ENCODE measurements at places on chromosomes 12 and 14.

GRCh38 chr14:34981743-34982420 is 910 bp upstream of the SRP54 start:
- DNase-seq, result peak; percentile 20

GRCh38 chr12:53601296-53601847 is 24.8 kb downstream of the ATF7 start:
- no peak for DNase-seq

DNA sequence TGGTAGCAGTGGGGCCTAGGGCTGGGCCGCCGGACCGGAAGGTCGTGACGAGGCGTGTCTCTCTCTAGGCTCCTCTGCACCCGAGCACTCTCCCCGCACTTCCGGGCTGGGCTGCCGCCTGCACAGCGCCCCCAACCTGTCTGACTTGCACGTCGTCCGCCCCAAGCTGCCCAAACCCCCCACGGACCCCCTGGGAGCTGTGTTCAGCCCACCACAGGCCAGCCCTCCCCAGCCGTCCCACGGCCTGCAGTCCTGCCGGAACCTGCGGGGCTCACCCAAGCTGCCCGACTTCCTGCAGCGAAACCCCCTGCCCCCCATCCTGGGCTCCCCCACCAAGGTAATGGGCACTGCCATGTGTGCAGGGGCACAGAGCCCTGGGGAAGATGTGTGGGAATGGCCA is 13.3 kb upstream of the PUS1 start:
- no peak for DNase-seq

GRCh38 chr14:34472706-34473279 is 10.8 kb upstream of the SPTSSA start:
- no peak for DNase-seq

GRCh38 chr14:77221241-77221871 is 39.8 kb downstream of the TMEM63C start:
- no peak for DNase-seq

GRCh38 chr12:81492131-81492720 is 266.9 kb downstream of the PPFIA2 start:
- DNase-seq, result no peak

DNA sequence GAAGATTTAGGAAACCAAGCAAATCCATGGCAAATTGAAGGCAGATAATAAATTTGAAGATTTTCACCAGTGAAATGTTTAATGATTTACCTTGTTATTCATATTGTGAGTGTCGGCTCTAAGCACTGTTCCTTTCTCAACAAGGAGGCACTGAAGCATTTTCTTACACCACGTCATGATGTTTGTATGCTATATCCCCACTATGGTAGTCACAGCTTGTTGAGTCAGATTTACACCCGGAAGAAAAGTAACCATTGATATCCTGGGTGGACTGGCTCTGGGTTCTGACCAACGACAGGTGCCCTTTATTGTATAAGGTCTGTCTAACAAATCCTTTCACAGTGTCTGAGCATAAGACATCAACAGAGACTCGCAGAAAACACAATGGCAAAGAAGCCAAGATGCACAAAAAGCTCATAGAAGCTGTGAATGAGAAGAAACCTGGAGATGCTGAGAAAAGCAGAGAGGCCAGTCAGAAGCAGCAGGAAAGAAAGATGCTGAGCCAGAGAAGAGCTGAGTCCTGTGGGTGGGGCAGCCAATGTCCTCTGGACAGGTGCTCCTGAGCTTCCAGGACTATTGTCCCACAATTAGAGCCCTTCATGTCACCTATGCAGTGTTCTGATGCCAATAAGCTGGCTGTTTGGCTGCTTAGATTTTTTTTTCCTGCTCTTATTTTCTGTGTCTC is 49.7 kb upstream of the ARHGAP5 start:
- DNase-seq, result no peak

DNA sequence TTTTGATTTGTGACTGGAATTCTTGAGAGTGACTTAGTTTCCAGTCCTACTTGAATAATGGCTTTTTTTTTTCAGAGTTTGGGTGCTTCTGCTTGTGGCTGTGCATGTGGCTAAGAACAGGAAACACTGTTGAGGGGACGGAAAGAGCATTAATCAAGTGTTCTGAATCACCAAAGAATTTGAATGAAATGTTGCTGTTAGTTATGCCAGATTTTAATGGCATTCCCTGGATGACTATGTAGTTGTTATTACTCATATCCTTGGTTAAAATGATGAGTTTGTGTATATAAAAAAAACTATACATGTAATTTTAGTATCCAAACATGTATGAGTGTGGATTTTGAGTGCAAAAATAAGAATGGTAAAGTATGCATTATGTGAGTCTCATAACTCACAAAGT is 347.9 kb downstream of the BCAT1 start:
- DNase-seq, result no peak

GRCh38 chr12:90174198-90174510 is 465.5 kb upstream of the ATP2B1 start:
- DNase-seq, result no peak

GRCh38 chr12:93272997-93273396 is 104.7 kb upstream of the NUDT4 start:
- no peak for DNase-seq

DNA sequence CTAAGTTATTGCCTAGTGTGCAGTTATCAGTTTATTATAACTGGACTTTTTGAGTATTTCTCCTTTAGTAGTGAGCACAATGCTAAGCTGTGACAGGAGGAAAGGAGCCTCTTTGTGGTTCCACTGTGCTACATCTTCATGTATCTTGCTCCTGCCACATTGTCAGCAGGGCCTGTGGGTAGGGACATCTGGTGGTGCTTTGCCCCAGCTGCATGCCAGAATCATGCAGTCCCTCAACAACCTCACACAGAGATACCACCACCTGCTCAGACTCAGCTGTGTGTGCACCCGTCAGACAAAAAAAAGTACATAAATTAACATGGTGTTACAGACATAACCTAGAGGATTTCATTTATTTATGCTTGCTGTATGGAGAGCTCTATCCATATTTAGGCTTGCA is 51.1 kb downstream of the MIS18BP1 start:
- no peak for DNase-seq

GRCh38 chr12:29309320-29309902 is 71.6 kb downstream of the ERGIC2 start:
- DNase-seq, result no peak

DNA sequence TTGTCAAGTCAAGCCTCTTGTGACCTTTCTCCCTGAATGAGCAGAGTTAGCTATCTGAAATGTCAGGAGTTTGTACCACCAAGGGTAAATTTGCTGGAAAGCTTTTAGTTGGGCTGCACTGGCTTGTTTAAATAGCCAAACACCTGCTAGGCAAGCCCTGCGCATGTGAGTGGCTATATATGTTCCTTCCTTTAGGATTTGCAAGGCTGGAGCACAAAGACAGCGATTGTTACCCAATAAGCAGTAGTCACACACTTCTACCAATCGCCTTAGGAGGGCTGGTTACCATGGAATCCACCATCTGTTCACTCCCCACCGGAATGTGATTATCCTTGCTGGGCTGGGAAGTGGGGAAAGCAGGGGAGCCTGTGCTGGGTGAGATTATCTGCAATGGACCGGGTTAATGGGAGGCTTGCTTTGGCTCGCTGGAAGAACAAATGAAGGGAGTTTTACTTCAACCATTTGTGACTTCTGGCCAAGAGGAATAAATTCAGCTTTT is 102.5 kb downstream of the FGD4 start:
- DNase-seq, result peak; percentile 33

- no peak for DNase-seq
These were observed 116.7 kb downstream of the TMTC1 start for GRCh38 chr12:29667011-29667410.

GRCh38 chr14:93103392-93104080 is 12.2 kb downstream of the ITPK1 start:
- no peak for DNase-seq

Data from body of pancreas (tissue), 4 donors.